Neural crest cell (in vitro differentiated cells): ENCODE measurements at places on chromosomes 2 and 18. TPM values are rescaled to one million over a fixed set of nuclear protein-coding genes. Genes with fewer than 3 reads are reported as not detected.

SLC38A11 gene
- not detected in 2 replicates for total RNA-seq

DNA sequence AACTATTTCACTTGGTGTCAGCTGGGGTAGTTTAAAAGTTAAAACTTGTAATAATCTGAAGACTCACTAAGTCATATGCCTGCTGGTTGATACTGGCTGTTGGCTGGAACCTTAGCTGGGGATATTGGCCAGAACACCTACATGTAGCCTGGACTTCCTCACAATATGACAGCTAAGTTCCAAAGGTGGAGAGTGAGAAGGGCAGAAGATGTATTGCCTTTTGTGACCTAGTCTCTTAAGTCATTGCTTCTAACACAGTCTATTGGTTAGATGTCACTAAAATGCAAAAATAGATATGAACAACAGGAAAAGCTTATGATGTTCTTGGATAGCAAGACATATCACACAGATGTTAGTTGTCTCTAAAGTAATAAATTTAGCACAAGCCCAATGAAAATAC lies 113.2 kb upstream of the CHAC2 start:
- H3K27ac ChIP-seq = no peak overlapping the region
- no peak overlapping the region for H3K4me3 ChIP-seq
- DNase-seq = no peak
- no peaks in the 10 kb centered on the region for H3K27me3 ChIP-seq

- no peaks in the 10 kb centered on the region for H3K36me3 ChIP-seq
- no peak for DNase-seq
- no peak overlapping the region for H3K27ac ChIP-seq
- no peak overlapping the region for H3K4me3 ChIP-seq
- no peaks in the 10 kb centered on the region for H3K27me3 ChIP-seq
These were observed 7.1 kb downstream of the MREG start for GRCh38 chr2:216006164-216006663.

FRZB gene
- 32.9 and 33.4 TPM in 2 replicates for total RNA-seq

FHOD3 gene
- total RNA-seq = 28.6 and 29.0 TPM in 2 replicates

DNA sequence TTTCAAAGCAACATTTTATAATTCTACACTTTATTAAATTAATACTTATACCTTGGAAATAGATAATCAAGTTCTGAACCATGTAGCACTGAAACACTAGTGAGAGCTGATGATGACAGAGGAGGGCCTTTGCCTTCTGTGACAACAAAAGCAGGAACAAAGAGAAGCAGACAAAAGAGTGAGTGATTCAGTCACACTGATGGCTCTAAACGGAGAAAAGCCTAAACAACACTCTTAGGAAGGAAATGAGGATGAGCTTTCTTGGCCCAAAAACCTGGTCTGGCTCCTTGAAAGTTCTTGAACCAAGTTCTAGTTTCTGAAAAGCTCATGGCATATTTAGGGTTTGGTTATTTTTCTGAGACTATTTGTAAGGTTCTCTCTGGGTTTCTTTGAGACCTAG lies 271.9 kb downstream of the DPP10 start:
- H3K27me3 ChIP-seq = no peaks in the 10 kb centered on the region
- no peak for DNase-seq

CELF4 gene
- 1.8 and 1.9 TPM in 2 replicates for total RNA-seq

GRCh38 chr2:184119989-184120800 lies 478.1 kb upstream of the ZNF804A start:
- DNase-seq = no peak
- no peaks in the 10 kb centered on the region for H3K36me3 ChIP-seq
- H3K27ac ChIP-seq = no peak overlapping the region
- H3K4me3 ChIP-seq = no peak overlapping the region
- H3K4me1 ChIP-seq = no peaks in the 10 kb centered on the region

TUBB8B gene
- total RNA-seq = not detected in 2 replicates

VSNL1 gene
- 1.7 and 2.1 TPM in 2 replicates for total RNA-seq

DNA sequence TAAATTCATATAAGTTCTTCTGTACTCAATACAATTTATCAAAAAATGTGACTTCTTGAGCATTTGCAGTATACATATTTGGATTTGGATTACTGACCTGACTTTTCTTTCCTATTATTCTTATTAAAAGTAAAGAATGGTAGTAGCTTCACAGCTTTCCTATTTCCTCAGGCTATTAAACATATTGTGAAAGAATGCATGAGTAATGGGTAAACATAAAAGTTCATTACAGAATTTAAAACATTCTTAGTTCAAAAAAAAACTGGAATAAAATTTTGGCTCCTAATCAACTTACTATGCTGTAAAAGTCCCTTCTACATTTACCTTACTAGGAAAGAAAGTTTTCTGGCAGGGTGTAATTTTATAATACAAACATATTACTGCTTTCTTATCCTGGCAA lies 27.3 kb upstream of the C2orf66 start:
- H3K4me3 ChIP-seq = no peak overlapping the region
- H3K36me3 ChIP-seq = peaks cover 11% of the 10 kb centered on the region
- H3K27me3 ChIP-seq = no peaks in the 10 kb centered on the region
- H3K27ac ChIP-seq = no peak overlapping the region

SCYGR4 gene
- total RNA-seq = not detected in 2 replicates

DNA sequence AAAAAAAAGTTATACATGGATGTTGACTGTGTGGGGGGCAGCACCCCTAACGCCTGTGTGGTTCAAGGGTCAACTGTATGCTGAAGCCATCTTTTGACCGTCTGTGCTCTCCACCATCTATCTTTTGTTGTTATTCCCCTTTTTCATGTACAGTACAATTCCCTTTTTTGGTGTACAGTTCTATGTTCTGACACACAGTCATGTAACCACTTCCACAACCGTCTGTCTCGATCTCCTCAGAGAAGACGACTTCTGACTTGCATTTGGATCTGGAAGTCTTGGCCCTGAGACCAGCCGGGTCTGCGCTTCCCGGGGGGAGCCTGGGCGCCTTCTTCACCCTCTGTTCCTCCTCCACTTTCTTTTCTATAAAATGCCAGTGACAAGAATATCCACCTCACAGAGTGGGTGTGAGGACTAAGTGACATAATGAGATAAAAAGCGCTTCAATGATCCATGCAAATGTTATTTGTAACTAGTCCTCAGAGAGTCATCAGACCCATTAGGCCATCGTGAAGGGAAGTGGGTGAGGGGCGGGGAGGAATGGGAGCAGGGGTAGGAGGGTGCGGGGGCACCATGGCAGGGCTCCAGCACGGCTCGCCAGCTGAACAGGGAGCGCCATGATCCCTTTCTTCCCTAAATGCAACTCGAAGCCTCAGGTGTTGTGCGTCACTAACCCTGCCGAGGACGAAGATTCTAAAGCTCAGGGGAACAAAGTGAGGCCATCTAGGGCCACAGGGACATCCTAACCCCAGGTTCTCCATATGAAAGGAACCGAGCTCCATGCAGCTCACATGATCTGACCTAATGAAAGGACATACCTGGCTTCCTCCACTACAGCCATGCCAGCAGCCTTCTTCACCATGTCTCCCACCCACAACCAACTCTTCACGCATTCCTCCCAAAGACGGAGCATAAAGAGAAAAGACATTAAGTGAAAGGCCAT lies 16.6 kb downstream of the ADCY3 start:
- peaks cover 26% of the 10 kb centered on the region for H3K36me3 ChIP-seq
- H3K27ac ChIP-seq = no peak overlapping the region
- DNase-seq = no peak
- H3K4me3 ChIP-seq = no peak overlapping the region

- H3K27me3 ChIP-seq = no peaks in the 10 kb centered on the region
- H3K4me3 ChIP-seq = no peak overlapping the region
- H3K27ac ChIP-seq = no peak overlapping the region
- H3K4me1 ChIP-seq = peaks cover 1% of the 10 kb centered on the region
These were observed 30.1 kb upstream of the PNO1 start for GRCh38 chr2:68127358-68128242.

GRCh38 chr2:58916063-58916462 lies 674.9 kb upstream of the FANCL start:
- H3K4me1 ChIP-seq = peaks cover 44% of the 10 kb centered on the region
- H3K4me3 ChIP-seq = no peak overlapping the region
- no peak overlapping the region for H3K27ac ChIP-seq
- H3K27me3 ChIP-seq = no peaks in the 10 kb centered on the region

ALPP gene
- total RNA-seq = not detected in 2 replicates

DNA sequence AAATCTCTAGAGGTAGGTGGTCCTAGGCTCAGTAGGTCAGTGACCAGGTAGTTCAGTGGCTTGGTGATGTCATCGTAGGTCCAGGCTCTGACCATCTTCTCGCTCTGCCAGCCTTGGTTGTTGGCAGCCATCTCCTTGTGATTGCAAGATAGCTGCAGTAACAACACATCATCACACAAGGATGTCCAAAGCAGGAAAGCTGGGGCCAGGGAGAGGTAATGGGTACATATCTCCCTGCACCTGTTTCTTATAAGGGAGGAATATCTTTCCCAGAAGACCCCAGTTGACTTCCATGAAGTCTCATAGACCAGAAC lies 60.5 kb downstream of the ANKRD44 start:
- no peaks in the 10 kb centered on the region for H3K27me3 ChIP-seq
- no peaks in the 10 kb centered on the region for H3K36me3 ChIP-seq
- no peak overlapping the region for H3K4me3 ChIP-seq
- peaks cover 29% of the 10 kb centered on the region for H3K4me1 ChIP-seq

- no peak for DNase-seq
- peaks cover 10% of the 10 kb centered on the region for H3K4me1 ChIP-seq
- H3K36me3 ChIP-seq = no peaks in the 10 kb centered on the region
- no peak overlapping the region for H3K4me3 ChIP-seq
These were observed 22.2 kb downstream of the TANC1 start for GRCh38 chr2:158990397-158991214.

DNA sequence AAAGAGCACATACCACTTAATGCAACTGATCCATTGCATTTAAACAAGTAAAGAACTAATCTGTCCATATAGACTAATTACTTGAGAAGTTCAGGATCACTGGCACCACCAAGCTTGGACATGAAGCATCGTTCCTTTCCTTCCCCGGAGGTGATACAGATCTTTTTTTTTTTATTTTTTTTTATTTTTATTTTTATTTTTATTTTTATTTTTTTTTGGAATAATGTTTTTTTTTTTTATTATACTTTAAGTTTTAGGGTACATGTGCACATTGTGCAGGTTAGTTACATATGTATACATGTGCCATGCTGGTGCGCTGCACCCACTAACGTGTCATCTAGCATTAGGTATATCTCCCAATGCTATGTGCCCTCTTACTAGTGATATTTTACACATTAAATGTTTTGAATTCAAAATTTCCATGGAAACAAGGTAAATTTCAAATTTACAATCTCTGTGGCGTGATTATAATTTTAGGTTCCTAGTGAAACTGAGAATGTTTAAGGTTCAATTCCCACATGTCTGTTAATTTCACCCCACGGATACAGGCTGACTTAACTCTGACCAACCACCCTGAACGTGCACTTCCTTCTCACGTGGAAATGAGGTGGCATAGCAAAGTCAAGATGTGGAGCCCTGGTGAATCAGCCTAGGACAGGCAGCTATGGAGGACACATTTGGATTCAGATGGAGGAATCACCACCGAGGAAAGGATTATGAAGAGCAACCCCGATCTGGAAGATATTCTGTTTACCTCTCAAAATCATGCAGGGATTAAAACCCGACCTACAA lies 101.6 kb upstream of the THOC1 start:
- no peaks in the 10 kb centered on the region for H3K36me3 ChIP-seq
- no peak overlapping the region for H3K27ac ChIP-seq
- no peak for DNase-seq
- H3K4me1 ChIP-seq = peaks cover 23% of the 10 kb centered on the region
- no peak overlapping the region for H3K4me3 ChIP-seq
- H3K27me3 ChIP-seq = no peaks in the 10 kb centered on the region

C2orf78 gene
- total RNA-seq = not detected in 2 replicates

RAX gene
- not detected in 2 replicates for total RNA-seq

LOXL3 gene
- 28.3 and 30.2 TPM in 2 replicates for total RNA-seq

COLEC12 gene
- total RNA-seq = 1.7 and 2.0 TPM in 2 replicates

DNA sequence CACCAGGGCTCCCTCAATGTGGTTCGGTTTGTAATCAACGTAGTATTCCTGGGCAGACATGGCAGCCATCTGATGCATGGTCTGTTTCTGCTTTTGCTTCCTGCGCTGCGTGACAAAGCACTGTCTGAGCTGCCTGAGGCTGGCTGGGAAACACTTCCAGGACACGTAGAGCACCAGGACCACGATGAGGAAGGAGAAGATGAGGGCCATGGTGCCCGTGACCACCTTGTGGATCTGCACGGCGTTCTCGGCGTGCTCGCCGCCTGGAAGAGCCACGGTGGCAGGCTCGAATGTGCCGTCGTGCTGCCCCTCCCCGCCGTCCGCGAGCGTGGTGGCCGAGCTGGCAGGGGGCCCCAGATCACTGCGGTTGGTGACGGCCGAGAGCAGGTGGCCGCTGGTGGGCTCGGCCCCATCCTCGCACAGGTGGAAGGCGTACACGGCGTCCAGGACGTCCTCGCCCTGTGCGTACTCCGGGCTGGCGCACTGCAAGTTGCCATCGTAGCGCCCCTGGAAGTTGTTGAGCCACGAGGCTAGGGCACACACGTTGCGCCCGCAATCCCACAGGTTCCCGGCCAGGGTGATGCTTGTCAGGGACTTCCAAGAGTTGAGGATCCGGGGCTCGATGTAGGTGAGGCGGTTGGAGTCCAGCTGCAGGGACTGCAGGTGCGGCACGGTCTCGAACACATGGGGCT lies 2.1 kb downstream of the LRRTM1 start:
- H3K27me3 ChIP-seq = peaks cover 91% of the 10 kb centered on the region
- no peak overlapping the region for H3K27ac ChIP-seq
- peaks cover 30% of the 10 kb centered on the region for H3K4me1 ChIP-seq
- no peak for DNase-seq
- H3K36me3 ChIP-seq = peaks cover 2% of the 10 kb centered on the region

DNA sequence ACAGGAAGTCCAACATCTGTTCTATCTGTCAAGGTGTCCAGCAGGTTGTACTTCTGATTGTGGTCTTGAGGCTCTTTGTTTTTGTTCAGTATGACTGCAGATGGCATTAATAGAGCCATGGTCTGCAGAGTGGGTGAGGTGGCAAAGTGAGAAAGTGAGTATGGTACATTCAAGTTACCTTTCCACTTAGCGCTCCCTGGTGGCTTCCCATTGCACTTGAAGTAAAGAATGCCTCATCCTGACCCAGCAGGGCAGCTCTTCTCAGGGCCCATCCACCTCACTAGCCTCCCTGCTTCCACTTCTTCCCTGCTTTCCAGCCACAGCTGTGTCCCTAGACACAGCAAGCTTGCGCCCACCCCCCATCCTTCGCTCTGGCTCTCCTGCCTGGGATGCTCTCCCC lies 148.0 kb upstream of the ALPP start:
- H3K27me3 ChIP-seq = no peaks in the 10 kb centered on the region
- no peak overlapping the region for H3K27ac ChIP-seq
- H3K4me3 ChIP-seq = no peak overlapping the region
- peaks cover 15% of the 10 kb centered on the region for H3K4me1 ChIP-seq

- peaks cover 46% of the 10 kb centered on the region for H3K27me3 ChIP-seq
- no peak overlapping the region for H3K4me3 ChIP-seq
- no peaks in the 10 kb centered on the region for H3K36me3 ChIP-seq
- DNase-seq = no peak
These were observed 34.5 kb upstream of the CCDC93 start for GRCh38 chr2:118048401-118048800.

DNA sequence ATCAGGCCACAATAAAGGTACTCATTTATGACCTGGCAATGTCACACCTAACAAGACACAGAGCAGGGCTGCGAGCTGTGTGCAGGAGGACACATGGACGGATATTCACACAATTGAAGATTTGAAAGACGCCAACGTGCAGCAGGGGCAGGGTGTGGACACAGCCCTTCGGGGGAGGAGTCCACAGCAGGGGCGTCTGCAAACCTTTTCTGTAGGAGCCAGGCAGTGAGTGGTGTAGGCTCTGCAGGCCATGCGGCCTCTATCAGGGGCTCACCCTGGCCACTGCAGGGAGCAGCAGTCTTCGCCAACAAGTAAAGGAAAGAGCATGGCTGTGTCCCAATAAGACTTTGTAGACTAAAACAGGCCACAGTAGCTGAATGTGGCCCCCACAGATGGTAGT lies 125.7 kb upstream of the SNTG2 start:
- no peaks in the 10 kb centered on the region for H3K36me3 ChIP-seq
- H3K4me3 ChIP-seq = no peak overlapping the region
- DNase-seq = no peak

IL1A gene
- not detected in 2 replicates for total RNA-seq
